ENCODE measurements at places on chromosomes 7 and 10.

DNA sequence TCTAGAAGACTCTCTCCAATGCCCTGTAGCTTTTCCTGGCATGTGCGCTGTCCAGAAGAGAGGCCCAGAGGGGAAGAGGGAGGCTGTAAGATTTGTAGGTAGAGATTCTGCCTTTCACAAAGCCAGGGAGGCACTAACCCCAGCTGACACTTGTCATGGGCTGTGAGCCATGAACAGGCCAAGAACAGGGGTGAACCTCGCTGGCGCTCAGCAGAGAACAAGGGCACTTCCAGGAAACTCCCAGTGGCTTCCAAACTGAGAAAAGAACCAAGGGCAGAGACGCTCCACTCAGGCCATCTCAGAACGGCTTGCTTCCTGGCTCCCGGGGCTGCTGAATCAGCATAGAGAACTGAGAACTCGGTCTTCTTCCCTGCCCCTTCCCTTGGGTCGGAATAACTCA, 257.8 kb upstream of the ZNF32 start:
- DNase-seq = no peak

- no peak for DNase-seq
Measured at GRCh38 chr7:155356323-155357105, 58.8 kb downstream of the INSIG1 start.

GRCh38 chr10:113982296-113982695, 61.4 kb upstream of the ADRB1 start:
- no peak for DNase-seq

- no peak for DNase-seq
Measured at GRCh38 chr7:10225275-10225674, 748.4 kb upstream of the PHF14 start.

DNA sequence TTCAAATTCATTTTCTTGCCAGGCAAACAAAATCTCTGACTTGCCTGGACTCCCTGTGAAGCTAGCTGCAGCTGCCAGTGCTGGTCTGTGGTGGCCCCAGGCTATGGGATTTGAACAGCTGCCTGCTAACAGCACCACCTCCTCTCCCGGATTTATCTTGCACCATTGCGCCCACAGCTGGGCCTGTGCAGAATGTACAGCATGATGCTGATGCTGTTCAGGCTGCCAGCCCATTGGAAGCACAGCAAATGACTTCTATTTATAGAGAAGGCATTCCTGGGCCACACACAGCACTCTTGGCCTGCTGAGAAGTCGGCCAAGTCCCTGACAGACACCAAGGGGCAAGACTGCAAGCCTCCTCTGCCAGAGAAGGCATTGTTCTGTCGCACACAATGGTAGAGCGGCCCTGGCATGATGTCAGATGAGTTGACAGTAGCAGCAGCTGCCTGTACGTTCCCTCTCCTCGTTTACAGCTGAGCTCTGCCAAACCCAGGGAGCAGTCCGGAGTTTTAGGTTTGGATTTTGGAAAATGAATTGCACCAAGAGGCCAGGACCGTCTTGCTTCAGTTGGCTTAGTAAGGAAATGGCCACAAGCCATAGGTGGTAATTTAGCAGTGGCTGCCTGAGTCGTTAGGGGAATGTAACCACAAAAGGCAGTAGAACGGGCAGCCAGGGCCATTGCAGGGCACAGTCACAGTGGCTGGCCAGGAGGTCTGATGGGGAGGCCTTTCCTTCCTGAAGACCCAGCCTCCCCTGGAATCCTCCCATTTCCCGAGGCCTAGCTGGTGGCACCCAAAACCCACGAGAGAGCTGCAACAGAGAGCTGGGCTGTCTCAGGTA, 38.5 kb downstream of the MTURN start:
- DNase-seq = no peak

- no peak for DNase-seq
Measured at GRCh38 chr10:23294638-23295247, 49.9 kb downstream of the C10orf67 start.

DNA sequence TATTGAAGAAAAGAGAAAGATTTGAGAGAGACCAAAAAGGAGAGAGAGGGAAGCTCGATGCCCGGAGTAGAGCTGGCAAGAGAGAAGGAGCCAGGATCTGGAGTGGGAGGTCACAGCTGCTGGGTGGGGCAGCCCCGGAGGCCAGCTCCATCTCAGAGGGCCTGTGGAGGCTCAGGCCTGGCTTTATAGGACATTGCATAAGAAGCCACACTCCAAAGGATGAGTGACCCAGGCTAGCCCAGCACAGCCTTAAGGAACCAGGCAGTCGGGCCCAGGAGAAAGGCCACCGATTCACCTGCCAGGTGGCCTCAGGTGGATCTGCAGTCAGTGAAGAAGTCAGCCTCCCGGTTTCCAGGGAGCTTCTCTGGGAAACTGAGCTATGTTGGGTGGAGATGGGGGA, 676 bp downstream of the PLAC9 start:
- no peak for DNase-seq

DNA sequence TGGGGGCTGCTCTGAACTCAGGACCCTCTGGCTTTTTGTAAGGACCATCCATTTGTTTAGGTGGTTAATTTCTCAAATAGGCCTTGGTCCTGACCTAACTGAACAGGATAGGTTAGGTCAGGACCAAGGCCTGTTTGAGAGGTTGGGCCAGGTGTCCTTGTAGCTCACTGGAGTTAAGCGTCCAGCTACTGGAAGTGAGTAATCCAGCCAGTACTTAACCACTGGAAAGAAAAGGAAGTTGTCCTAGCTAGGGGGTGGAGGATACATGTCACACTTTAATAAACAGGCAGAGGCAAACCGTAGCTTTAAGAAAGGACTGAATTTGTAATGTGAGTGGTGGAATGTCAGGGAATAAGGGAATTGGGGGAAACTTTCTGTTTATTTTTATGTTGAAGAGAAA, 96.0 kb downstream of the GPR85 start:
- DNase-seq = no peak

GRCh38 chr7:28960071-28960840, 2.1 kb upstream of the TRIL start:
- DNase-seq = no peak

GRCh38 chr7:77811516-77812289, 13.1 kb downstream of the PHTF2 start:
- no peak for DNase-seq

GRCh38 chr10:22320591-22321155, at the start of gene BMI1:
Gene BMI1 (plus strand): TSS chr10:22321099. CDS start chr10:22326450, 5,351 bp downstream.
- peak; percentile 44 for DNase-seq

GRCh38 chr7:77330169-77330882, 85.8 kb downstream of the GSAP start:
- DNase-seq = peak; percentile 50
